ENCODE measurements at places on chromosomes 12 and 14.

GRCh38 chr14:91364524-91365270 lies 52.9 kb downstream of the CCDC88C start:
- DNase-seq: no peak

DNA sequence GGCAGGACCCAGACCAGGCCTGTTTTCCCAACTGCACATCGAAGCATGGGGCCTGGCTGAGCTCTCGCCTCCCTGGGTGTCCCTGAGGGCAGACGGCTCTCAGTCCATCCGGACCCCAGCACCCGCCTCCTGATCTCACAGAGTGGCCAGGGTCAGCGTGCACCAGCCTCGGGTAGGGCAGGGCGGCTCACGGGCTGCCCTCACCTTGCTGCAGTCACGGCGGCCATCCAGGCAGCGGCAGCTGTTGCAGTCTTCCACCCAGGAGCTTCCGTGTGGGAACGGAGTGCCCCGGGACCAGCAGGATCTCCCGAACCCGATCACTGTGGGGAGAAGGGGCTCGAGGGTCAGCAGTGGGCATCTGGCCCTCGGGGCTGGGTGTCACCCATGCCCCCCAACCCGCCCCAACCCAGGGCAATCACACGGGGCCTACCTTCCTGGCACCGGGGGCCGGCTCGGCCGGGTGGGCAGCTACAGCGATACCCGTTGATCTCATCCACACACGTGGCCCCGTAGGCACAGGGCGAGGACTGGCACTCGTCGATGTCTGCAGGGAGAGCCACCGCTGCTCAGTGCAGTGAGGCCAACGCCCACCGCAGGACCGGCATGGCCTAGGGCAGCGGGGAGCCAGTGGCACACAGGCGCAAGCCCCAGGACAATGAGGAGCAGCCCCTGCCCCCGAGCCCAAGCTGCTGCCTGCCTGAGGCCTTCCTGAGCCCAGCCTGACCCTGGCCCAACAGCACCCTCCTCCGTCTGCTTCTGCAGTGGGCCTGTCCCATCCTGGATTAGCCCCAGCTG lies 22.2 kb downstream of the JAG2 start:
- DNase-seq: no peak

- no peak for DNase-seq
Measured at GRCh38 chr14:73712540-73713180, 1.5 kb downstream of the PNMA1 start.

GRCh38 chr14:58491593-58491992 lies 64.1 kb downstream of the KIAA0586 start:
- no peak for DNase-seq

GRCh38 chr12:19411234-19412204 lies 27.8 kb upstream of the AEBP2 start:
- DNase-seq: no peak

GRCh38 chr12:30696103-30696408 lies 387 bp upstream of the IPO8 start:
- DNase-seq: no peak

GRCh38 chr12:41437563-41437962 lies 249.4 kb downstream of the PDZRN4 start:
- no peak for DNase-seq

DNA sequence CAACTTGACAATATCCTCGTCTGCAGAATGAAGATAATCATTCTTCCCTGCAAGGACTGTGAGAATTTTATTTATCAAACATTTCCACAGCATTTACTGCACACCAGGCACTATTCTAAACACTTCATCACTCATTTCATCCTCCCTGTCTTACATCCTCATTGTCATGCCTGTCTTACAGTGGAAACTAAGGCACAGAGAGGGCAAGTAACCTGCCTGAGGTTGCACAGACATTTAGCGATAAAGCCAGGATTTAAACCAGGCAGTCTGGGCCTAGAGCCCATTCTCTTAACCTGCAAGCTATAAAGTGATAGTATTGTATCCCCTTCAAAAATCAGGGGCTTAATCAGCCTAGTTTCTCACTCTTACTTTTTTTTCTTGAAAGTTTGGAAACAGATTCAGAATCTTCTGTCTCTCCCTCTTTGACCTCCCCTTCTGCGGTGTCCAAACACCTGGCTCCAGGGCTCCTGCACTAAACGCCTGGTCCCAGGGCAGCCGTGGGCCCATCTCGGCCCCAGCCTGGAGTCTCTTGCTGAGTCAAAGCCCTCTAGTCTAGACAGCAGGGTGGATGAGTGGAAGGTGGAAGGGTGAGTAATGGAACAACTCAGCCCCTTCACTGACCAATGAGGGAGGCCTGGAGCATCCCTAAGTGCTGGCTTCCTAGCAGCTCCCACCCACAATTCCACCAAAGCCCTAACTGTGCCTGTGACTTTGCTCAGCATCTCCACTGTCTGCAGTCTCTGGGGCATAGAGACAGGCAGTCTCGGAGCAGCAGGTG lies 12.5 kb downstream of the ISM2 start:
- no peak for DNase-seq

DNA sequence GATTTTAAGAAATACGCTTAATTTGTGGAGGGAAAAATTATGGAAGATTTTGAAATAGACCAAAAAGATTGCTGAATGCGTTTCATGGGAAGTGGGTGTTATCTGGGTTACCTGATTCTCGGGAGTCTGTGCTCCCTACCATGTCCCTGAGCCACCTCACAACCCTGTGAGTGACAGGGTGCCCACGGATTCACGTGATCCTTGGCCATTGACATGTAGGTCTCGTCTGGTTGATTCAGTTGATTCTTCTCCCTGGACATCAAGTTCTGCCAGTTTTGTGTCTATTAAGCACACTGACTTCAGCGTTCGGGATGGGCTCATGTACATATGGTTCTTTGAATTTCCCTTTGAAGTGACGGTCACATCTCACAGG lies 101.4 kb downstream of the ADGRD1 start:
- DNase-seq: no peak

GRCh38 chr14:78798757-78799156 lies 628.6 kb downstream of the NRXN3 start:
- no peak for DNase-seq

DNA sequence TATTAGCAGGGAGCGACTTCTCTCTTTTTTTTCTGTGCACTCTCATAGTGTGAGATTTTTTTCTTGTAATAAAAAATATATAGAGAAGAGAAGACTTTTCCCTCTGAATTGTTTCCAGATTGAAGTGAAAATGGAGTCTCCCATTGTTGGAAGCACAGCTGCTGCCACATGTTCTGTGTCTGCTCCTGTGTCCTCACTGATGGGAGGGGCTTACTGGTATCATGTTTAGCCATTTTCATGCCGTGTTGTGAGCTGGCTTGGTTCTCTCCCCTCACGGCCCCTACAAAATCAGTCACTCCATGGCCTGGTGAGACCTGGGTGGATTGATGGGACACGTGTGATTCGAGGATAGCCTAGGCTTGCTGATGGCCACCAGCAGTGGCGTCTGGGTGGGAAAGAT lies 379.7 kb upstream of the DDHD1 start:
- no peak for DNase-seq

DNA sequence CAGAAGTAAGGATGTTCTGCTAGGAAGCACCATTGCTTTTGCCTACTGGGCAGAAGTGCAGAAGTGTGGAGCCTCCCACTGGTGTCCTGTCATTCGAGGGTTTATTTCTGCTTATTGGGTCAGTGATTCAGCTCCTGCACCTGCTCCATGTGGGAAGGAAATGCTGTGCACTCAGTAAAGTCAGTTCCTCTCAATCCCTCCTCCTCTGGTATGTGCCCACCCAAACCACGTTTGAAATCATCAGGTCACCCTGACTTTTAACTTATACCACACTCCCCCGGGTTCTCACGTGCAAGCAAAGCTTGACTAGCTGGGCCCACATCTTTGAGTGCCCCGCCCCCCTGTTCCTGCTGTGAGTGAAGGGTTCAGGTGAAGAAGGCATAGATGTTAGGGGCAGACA lies 223.7 kb downstream of the CHST11 start:
- no peak for DNase-seq

GRCh38 chr12:1611803-1612572 lies 17.0 kb upstream of the WNT5B start:
- DNase-seq: no peak

DNA sequence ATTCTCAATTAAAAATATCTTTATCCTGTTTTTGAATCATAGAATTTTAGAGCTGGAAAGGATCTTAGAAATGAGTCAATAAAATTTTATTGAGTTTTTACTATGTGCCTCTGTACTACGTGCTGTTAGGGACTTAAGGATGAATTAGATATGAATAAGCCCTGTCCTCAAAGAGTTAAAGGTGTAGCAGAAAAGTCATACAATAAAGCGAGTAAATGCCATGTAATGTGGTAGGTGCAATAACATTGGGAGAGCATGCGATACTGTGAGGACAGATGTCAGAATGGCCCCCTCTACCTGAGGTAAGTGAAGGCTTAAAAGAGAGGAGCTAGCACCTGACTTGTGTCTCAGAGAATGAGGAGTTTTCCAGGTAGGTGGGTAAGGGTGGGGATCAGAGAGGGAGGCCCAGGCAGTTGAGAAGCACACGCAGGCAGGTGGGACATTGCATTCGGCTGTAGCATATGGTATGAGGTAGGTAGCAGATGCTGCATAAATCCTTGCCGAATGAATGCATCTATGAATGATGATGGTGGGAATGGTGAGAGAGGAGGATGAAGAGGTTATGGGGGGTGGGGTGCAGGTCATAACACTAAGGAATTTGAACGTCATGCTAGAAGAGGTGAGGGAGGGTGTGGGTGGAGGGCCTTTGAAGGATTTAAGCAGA lies 35.4 kb upstream of the ATP23 start:
- DNase-seq: no peak

DNA sequence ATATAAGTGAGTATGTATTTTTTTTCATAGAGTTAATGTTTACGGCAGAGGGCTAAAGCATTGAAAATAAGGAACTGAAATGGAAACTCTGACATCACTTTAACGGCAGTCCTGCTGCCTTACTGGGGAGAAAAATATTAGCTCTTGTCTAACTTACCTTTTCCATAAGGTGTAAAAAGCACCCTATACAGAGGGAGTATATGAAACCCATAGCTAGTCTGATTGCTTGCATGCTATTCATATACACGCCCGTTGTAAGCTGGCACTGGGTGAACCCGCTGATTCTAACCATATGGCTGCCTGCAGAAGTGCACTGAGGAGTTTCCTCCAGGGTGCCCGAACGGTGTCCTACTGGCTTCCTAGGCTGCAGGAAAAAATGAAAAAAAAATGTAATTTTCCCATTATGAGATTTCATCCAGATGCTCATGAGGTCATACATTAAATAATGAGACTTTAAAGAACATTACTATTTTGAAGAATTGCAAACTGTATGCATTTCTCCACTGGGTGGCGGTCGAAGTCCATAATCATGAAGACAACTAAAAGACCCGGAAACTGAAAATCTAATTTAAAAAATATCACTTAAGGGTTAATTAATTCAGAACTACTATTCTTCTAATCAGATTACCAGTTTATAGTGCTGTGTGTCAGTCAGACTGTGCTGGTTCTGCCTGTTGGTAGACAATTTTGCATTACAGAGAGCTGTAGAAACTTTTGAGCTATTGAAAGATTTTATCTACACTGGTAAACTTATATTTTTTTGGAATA lies 144.7 kb downstream of the ALX1 start:
- DNase-seq: peak; percentile 14

GRCh38 chr12:545835-546234 lies 86.1 kb downstream of the B4GALNT3 start:
- DNase-seq: no peak

DNA sequence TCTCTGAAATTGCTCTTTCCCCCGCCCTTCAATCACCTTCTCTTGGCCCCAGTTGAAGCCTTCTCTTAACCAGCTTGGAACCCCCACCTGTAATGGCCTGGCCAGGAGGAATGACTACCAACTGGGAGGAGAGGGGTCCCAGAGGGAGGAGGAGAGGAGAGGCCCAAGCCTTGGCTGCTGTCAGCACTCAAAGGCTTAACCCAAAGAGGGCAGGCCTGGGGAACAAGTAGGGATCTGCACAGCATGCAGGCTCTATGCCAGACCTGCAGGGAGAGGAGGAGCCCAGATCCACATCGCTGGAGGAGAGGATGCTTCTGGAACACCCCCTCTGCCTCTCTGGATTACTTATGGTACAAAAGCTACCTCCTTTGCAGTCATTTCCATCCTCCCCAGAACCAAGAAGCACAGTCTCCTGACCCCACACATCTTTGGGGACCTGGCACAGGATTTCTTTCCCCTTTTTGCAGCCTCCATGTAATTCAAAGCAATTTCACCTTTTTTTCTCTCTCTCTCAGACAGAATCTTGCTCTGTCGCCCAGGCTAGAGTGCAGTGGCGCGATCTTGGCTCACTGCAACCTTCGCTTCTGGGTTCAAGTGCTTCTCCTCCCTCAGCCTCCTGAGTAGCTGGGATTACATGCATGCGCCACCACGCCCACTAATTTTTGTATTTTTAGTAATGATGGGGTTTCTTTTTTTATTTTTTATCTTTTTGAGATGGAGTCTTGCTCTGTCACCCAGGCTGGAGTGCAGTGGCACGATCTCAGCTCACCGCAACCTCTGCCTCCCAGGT lies 6.2 kb downstream of the RARG start:
- DNase-seq: no peak

- no peak for DNase-seq
Measured at GRCh38 chr12:50166799-50167048, 445 bp downstream of the CERS5 start.

GRCh38 chr12:122064025-122064777 lies 14.4 kb upstream of the MLXIP start:
- peak; percentile 89 for DNase-seq

DNA sequence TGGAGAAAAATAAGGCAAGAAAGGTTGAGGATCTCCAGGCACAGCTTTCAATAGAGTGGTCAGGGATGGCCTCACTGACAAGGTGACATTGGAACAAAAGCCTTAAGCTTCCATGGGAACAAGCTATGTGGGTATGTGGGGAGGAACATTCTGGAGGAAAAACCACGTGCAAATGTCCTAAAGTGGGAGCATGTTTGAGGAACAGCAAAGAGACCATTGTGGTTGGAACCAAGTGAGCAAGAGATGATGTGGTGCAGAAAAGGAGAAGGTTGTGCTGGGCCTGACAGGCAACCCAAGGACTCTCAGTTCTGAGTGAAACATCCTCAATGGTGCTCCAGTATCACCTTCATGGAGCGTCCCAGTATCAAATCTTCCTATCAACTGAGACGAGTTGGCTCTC lies 184.0 kb downstream of the CAND1 start:
- DNase-seq: no peak

- DNase-seq: no peak
Measured at GRCh38 chr14:100058777-100059437, 6.3 kb upstream of the EVL start.

Data from D341Med (cell line).